ENCODE measurements at places on chromosomes 12 and 14.

DNA sequence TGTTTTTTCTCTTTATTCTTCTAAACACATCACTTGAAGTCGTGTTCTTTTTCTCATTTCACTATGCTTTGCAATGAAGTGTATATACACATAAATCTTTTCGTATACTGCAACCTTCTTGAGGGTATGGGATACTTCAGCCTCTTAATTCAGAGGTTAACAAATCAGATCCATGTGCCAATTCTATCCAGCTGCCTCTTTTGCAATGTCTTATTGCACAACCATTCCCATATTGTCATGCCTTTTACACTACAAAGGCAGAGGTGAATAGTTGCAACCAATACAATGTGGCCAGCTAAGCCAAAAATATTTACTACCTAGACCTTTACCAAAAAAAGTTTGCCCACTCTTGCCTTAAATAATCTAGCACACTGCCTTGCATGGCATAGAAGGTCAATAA is 224.5 kb upstream of the FOXG1 start:
- peak; percentile 7 for DNase-seq

DNA sequence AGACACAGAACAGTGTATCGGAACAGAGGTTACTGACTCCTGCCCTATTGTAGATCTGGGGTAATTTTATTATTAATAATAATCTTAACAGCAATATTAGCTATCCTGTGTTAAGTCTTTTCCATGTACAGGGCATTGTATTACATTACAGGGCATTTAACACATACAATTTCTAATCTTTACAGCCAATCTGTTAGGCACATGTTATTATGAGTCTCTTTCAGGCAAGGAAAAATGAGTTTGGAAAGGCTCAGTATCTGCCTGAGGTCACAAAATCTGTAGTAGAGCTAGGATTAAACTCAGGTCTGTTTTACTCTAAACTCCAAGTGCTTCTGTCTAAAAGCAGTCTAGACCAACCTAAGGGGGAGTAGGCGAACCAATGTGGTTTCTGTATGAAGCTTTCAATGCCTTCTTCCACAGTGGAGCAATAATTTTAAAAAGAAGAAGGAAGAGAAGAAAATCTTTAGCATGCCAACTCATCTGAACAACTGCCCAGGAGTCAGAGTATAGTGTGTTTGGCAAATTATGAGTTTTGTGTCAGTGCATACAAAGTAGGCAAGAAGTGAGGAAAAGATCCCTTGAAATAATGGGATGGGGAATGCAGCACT is 192.6 kb downstream of the CHST11 start:
- DNase-seq = no peak

DNA sequence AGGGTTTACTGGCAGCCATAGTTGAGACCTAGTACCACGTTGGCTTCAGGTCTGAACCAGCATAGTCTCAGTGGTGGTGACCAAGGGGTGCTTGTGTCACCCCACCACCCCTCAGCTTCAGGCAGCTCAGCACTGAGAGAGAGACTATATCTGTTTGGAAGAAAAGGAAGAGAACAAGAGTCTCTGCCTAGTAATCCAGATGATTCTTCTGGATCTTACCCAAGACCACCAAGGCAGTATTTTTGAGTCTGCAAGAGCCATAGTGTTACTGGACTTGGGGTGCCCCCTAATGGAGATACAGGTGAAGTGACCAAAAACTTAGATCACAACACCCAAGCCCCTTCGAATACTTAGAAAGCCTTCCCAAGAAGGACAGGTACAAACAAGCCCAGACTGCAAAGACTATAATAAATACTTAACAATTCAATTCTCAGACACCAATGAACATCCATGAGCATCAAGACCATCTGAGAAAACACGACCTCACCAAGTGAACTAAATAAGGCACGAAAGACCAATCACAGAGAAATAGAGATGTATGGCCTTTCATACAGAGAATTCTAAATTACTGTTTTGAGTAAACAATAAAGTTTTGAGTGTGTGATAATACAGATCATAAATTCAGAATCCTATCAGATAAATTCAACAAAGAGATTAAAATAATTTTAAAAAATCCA is 107.0 kb downstream of the HELB start:
- DNase-seq = peak; percentile 86

- peak; percentile 28 for DNase-seq
Observed at GRCh38 chr14:76887191-76887590, 61.0 kb downstream of the LRRC74A start.

- peak; percentile 87 for DNase-seq
Observed at GRCh38 chr14:61527325-61528100, 167.8 kb upstream of the HIF1A start.

DNA sequence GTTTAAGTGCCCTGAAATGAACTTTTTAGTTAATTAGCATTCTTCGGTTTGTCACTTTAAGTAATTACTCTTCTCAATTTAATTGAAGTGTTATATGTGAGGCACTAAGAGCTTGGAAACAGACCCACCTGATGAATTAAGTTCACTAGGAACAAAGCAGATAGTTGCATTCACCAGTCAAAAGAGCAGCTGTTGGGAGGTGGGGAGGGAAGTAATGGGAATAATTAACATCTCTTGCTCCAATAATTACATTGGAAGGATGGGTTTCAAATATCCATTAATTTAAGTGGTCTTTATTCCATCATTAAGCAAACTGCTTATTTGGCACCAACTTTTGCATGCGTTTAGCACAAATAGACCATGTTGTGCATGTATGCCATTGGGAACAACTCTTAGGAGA is 667.2 kb downstream of the GALC start:
- DNase-seq = no peak

- DNase-seq = peak; percentile 42
Observed at GRCh38 chr14:105448706-105449111, 25.9 kb upstream of the CRIP2 start.

- no peak for DNase-seq
Observed at GRCh38 chr12:73136386-73136785, 864.2 kb downstream of the TRHDE start.

DNA sequence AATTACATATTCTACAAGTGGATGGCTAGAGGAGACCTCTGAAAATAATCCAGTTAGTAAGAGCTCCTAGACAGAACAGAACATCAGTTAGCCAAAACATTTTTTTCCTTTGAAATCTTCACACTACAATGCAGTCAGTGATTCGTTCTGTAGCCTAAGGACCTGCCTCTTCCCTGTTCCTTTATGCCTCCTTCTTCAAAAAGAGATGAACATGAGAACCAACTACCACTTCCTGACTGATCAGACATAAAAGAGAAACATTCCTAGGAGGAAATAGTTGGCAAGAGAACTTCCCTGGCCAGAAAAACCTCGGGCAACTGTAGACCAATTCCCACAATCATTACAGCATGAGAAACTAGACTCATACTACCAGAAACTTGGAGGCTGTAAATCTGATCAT is 29.4 kb downstream of the ITPR2 start:
- peak; percentile 61 for DNase-seq

DNA sequence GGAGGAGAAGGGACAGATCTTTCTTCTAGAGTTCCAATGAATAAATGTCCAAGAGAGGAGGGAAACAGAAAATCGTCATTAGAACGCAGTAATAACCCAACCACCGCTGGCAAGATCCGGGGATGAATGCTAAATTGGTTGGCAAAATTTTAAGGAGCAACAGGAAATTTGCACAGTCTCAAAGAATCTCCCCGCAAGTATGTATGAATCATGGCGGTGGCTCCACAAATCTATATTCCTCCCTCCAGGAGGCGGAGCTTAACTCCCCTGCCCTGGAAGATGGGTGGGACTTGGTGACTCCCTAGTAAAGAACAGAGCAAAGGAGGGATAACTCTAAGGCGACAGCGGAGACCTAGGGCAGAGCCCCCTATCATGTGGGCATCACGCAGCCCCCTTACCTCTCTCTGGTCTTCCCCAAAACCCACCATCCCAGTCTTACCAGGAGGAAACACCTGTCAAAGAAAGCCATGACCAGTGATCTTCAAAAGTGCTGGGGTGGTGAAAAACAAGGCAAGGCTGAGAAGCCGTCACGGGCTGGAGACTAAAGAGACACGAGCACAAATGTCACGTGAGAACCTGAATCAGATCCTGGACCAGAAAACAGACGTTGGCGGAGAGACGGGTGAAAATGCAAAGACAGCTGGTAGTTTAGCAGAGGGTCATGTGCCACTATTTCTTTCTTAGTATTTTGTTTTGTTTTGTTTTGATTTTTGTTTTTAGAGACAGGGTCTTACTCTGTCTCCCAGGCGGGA is 125.8 kb downstream of the NCOR2 start:
- peak; percentile 93 for DNase-seq

- DNase-seq = no peak
Observed at GRCh38 chr14:67370830-67371229, 10.7 kb downstream of the EIF2S1 start.

- DNase-seq = no peak
Observed at GRCh38 chr12:92370828-92371227, 225.2 kb upstream of the BTG1 start.

DNA sequence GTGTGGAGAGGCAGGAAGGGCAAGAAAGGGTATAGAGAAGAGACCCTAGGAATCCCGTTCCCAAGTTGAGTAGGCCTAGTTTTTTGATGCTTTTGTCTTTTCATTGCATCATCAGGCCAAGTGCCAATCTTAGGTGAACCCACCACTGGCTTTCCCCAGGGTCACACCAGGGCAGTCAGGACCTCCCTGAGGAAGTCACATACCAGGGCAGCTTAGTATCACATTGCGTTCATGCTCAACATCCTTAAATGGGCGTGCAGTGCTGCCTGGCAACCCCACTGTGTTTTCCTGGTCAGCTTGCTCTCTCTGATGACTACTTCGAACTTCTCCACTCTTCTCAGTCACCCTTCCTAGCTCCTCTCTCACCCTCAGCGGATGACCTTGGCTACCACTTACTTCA is 9.0 kb downstream of the ASIC1 start:
- peak; percentile 91 for DNase-seq

GRCh38 chr12:111758120-111758561 is 8.6 kb upstream of the ALDH2 start:
- DNase-seq = no peak

GRCh38 chr12:95637471-95638155 is 86.3 kb upstream of the USP44 start:
- DNase-seq = peak; percentile 89

DNA sequence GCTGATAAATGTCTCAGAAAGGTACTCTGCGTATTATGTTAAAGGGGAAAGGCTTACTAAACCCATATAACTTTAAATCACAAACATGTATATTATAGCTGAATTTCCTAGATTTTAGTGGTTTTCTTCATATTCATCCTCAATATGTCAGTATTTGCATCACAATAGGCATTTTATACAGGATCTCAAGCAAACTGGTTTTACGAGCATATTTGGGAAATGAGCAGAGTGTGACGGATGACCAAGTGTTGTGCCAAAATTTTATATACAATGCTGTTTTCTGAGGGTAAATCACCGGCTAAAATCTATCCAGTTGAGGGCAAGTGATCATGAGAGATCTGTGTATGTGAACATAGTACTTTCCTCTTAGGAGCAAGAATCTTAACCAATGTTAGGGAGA is 8.4 kb downstream of the CPM start:
- DNase-seq = no peak

- DNase-seq = no peak
Observed at GRCh38 chr14:89466484-89466883, 49.5 kb upstream of the FOXN3 start.

GRCh38 chr12:23186950-23187349 is 562.0 kb downstream of the ETNK1 start:
- no peak for DNase-seq

DNA sequence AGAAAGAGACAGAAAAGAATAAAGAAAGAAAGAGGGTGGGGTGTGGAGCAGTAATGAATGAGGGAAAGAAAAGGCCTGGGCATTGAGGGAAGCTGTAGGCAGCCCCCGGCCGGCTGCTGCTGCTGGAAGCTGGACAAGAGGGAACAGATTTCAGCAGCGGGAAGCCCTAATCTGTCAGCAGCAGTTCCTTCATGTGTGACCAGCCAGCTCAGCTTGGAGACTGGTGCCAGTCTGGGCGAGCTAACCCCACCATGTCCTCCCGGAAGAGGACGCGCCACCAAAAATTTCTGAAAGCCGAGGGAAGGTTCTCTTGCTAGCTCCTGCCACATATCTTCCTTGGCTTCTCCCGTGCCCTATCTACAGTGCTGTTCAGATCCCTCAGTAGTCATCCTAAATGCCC is 236.8 kb downstream of the GRIN2B start:
- no peak for DNase-seq

GRCh38 chr14:32354716-32355115 is 25.6 kb downstream of the AKAP6 start:
- DNase-seq = no peak

DNA sequence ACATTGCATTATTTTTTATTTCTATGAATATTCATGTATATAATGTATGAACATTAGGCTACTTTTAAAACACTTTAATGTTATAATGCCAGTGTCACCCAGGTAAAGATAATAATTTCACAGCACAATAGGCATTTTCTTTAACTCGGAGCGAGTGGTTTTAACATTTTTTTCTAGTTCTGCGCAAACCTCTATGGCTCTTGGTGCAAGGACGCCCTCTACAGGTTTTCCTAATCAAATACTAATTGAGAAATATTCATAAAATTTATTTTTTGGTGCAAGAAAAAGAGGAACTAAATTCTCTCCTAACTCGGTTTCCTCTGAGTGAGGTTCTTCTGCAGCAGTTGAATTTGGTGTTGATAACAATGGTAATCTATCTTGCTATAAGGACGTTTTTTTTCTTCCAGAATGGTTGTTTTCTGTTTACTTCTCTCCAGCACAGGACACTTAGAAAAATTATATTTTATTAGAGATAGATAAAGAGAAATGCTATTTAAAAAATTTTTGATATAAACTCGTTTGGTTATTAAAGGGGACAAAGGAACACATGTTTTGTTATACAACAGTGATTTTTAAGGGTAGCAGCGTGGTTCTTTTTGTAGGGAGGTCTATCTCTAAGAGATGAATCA is 2.4 kb upstream of the WIF1 start:
- peak; percentile 32 for DNase-seq

DNA sequence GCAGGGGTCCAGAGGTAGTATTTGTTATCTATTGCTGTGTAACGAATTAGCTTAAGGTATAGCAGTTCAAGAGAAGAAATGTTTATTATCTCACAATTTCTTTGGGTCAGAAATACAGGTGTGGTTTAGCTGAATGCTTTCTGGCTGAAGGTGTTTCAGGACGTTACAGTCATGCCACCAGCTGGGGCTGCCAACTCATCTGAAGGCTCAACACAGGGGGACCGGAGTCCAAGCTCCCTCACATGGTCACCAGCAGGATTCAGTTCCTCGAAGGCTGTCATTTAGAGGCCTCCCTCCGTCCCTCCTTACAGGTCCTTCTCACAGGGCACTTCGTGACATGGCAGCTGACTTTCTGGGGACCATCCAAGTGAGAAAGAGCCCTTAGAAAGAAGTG is 37.5 kb upstream of the SINHCAF start:
- no peak for DNase-seq
